Activated gamma-delta T cell (primary cell): ENCODE measurements at places on chromosomes 7 and 10.

GRCh38 chr7:155531681-155532080, 14.7 kb downstream of the CNPY1 start:
- no peak for DNase-seq

DNA sequence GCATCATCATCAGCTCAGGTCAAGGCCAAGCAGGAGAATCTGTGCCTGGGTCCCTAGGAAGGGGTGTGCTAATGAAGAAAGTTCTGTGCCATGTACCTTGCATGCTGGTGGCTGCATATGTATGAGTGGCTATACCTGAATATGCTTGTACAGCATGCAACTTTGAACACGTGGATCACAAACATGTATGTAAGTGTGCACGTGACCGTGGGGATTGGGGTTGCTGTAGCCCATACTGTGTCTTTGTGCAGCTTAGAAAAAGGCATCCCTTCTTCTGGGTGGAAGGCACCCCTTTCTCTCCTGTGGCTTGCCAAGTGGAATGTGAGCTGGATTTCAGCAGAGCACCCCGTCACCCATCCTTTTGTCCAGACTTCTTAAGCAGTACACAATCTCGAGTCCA, 13.8 kb downstream of the EMX2 start:
- no peak for DNase-seq

GRCh38 chr7:11726794-11727155, 105.2 kb downstream of the THSD7A start:
- DNase-seq = no peak

DNA sequence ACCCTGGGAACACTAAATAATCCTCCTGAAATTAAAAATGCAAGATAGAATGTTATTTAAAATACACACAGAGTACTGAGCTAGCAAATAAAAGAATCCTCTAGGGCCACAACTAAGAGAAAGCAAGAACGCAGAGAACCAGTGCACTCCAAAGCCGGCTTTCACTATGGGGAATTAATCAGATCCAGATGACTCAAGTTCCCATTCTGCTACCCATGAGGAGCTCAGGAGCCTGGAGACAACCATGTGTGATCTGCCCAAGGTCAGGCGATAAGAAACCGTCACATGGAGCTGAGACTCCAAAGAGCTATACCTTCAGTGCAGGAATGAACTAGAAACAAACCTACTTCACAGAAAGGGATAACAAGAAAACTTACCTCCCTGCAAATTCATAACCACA, 19.5 kb upstream of the CYREN start:
- no peak for DNase-seq

- DNase-seq = no peak
Measured at GRCh38 chr7:143199040-143199439, 15.8 kb downstream of the TAS2R39 start.

DNA sequence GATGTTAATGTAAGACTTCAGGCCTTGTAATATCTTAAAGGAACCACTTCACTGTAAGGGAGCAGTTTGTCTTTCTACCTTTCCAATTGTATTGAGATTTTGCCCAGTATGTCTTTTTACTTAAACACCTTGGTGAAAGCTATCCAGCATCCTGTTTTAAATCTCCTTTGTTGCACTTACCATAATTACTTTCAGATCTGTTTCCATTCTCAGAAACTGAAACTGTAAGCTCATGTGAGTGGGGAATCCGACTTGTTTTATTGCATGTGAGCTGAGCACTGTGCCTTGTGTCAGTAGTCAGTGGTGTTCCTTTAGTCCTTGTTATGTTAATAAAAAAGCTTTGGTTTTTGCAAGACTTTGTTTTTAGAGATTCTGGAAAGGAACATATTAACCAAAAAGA, 42.2 kb downstream of the BMPR1A start:
- DNase-seq = no peak

GRCh38 chr7:134795231-134795630, 15.8 kb downstream of the CALD1 start:
- no peak for DNase-seq

GRCh38 chr10:11473128-11473760, 138.2 kb downstream of the USP6NL start:
- DNase-seq = no peak

DNA sequence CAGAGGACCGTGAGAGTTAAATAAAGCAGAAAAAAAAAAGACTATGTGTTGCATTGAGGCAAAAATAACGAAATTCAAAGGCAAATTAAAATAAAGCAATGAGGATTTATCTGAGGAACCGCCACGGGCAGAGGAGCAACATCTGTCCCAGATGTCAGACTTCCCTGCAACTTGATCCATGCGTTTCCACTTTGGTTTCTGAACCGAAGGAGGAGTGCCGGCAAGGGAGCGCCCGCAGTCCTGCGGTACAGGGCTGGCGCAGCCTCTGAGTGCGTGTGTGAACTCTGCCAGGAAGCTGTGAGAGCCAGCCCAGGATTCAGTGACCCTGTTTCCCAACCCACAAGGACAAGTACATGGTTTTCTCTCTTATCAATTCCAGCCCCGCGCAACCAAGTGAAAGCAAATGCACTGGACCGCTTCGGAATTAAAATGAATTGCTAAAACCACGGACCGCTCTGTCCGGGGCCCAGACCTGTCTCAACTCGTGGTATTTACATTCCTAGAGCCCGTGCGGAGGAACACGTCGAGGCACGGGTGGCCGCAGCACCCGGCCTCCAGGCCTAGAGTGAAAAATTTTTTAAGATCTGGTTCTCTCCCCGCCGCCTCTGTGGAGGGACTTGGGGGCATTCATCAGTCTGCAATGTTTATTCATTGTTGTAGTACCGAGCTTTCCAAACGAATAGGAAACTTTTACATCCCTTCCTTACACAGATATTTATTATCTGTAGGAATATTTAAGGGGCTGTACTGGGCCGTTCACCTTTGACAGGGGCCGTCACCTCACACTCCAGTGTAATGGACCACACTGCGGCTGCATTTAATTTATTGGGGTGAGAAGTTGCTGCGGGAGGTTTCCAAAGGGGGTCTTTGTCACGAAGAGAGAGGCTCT, 291.5 kb upstream of the NFE2L3 start:
- no peak for DNase-seq

GRCh38 chr10:130895161-130895560, 416.4 kb downstream of the TCERG1L start:
- DNase-seq = no peak

- DNase-seq = no peak
Measured at GRCh38 chr10:123445261-123445775, 220.8 kb upstream of the GPR26 start.

- DNase-seq = no peak
Measured at GRCh38 chr7:32070051-32070405, 179 bp downstream of the PDE1C start.

GRCh38 chr10:114577133-114577532, 80.9 kb downstream of the ABLIM1 start:
- DNase-seq = no peak

DNA sequence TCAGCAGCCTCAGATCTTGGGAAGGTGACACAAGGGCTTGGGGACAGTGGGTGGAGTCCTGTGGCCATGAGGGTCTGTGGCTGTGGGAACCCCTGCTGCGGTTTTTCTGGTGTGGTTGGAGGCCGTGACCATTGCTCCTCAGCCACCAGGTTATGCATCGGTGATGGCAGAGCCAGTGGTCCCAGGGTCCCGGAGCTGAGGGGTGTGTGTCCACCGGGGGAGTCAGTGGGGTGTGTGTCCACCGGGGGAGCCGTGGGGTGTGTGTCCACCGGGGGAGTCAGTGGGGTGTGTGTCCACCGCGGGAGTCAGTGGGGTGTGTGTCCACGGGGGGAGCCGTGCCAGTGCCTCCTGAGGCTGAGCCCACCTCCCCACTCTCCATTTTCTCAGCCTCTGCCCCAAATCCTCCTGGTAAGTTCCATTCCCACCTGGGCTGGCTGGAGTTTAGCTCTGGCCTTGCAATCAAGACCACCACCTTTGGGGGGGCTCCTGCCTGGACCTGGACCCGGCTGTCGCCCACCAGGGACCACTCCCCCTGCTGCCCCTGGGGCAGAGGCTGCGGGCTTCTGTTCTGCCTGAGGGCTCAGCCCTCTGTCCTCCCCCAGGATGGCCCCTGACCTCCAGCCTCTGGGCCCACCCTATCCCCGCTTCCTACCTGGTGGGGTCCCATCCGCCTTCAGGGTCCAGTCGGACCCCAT, 143.5 kb downstream of the ELFN1 start:
- DNase-seq = no peak

GRCh38 chr10:43739161-43739560, 90.5 kb upstream of the ZNF32 start:
- no peak for DNase-seq

DNA sequence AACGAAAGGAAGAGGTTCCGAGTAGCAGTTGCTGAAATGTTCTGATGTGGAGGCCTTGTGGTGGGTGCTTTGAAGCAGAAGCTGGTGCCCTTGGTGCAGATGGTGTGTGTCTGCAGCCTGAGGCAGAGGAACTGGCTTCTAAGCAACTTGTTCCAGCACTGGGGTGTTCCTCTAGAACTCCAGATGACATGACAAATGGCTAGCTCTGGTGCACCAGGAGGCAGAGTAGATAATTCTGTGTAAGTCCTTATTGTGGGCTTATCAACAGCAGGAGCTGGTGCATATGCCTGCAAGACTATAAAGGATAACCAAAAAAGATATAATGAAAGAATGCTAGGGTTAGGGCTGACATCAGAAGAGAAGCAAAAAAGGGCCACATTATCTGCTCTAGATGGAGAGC, 76.5 kb downstream of the ARL5B start:
- no peak for DNase-seq

GRCh38 chr7:103989785-103990767, 618 bp upstream of the RELN start:
- DNase-seq = no peak

- no peak for DNase-seq
Measured at GRCh38 chr10:38212460-38212859, 118.3 kb downstream of the ZNF37A start.

GRCh38 chr7:46791188-46791587, 790.7 kb downstream of the TNS3 start:
- no peak for DNase-seq
